ENCODE measurements at places on chromosomes 7 and 10.

GRCh38 chr7:105578496-105578895 is 2.8 kb downstream of the EFCAB10 start:
- no peak for DNase-seq

DNA sequence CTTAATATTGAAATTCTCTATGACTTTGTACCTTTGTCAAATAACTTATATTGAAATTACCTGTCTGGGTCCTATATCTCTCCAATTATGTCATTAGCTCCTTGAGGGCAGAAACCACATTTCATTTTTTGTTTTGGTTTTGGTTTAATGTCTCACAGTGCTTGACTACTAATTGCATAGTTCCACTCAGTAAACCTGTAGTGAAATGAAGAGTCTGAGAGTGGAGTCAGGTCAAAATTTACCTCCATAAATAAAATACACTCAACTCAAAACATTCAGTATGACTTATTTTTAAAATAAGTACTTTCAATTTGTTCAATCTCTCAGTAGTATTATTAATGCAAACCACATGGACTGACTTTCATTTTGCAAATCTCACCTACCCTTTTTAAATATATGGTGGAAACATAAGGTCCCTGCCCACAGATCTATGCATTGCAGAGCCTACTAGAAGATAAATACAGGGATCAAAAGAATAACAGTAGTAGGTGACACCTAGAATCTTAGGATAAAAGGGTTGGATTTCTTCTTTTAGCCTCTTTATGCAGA is 32.5 kb downstream of the PDE1C start:
- DNase-seq = no peak

- DNase-seq = no peak
Observed at GRCh38 chr7:136655414-136655813, 213.0 kb upstream of the CHRM2 start.

DNA sequence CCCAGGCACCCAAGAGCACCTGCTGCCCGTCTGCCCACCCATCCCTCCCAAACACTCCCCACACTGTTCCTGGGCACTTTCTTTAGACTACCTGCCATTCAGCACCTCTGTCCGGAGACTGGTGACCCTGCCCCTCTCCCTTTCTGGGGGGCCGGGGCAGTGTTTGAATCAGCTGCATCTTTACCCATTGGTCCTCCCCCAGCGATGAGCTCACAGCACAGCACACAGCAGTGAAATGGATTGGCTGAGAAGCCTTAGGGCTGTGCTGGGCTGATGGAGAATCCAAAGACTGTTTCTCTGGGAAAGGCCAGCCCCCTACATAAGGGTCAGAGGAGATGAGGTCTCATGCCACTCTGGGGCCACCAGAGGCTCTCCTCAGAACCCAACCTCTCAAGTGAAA is 40.2 kb downstream of the VWA2 start:
- DNase-seq = no peak

- no peak for DNase-seq
Observed at GRCh38 chr10:33657913-33658312, 323.4 kb upstream of the NRP1 start.

DNA sequence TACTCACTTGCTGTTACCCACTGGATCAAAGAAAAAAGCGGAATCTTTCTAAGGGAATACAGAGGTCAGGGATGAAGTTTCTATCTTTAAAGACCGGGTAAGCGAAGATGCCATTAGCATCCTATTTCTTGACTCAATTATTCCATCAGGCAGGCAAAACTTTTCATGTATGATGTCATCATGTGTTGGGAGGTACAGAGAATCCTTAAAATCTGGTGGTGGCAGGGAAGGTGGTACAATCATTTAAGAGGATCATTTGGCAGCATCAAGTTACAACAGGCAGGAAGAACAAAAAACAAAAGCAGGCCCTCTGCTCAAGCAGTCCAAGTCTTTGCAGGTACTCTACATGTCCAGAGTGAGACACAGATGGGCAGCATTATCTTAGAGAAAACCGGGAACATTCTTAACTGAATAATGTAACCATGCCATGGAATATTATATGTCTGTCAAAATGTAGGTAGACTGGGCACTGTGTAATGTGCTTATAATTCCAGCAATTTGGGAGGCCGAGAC is 3.8 kb downstream of the URGCP start:
- no peak for DNase-seq
